ENCODE measurements at places on chromosomes 2 and 18.

DNA sequence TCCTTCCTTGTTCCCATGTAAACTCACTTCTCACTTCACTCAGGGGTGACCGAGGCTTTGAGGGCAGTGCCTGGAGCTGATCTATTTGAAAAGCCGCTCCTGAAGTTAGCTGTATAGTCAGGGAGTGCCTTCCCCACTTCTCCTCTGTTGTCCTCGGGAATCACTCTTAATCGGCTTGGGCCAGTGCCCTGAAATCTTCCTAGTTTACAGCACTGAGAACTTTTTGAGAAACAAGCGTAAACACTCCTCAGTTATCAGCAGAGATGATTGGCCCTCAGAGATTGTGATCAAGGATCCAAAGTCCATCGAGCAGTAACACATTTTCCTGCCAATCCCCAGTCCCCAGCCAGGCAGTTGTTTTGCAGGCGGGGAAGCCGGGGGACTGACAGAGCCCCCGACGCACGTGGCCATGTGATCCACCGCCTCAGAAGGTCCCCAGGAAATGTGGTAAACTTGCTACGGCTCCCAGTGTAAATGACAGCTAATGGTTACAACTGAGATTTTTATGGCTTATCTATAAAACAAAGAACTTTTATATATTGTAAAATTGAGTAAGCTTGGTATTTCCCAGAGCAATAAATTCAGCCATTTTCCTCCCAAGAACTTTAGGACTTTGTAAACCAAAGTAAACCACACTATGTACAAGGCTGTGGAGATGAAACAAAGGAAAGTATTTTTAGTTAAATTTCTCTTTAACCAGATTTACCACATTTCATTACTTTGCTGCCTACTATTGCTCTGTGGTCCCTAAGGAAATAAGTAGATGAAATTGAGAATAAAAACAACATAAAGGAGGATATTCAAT is 53.5 kb downstream of the C18orf63 start:
- no peak for DNase-seq

DNA sequence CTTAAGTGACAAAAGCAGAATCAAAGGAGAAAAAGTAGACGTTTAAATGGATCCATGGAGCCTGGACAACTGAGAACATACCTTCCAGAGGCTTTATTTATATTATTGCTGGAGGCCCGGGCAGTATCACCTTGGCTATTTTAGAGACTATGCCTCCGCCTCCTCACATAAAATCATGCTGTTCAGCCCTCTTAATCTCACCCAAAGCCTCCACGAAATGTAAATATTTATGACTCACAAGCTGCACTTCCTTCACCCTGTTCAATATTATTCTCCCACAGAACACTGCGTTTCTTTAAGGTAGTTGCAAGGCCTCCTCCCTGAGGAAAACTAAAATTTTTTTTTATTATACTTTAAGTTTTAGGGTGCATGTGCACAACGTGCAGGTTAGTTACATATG is 478.6 kb upstream of the ACVR2A start:
- no peak for DNase-seq

DNA sequence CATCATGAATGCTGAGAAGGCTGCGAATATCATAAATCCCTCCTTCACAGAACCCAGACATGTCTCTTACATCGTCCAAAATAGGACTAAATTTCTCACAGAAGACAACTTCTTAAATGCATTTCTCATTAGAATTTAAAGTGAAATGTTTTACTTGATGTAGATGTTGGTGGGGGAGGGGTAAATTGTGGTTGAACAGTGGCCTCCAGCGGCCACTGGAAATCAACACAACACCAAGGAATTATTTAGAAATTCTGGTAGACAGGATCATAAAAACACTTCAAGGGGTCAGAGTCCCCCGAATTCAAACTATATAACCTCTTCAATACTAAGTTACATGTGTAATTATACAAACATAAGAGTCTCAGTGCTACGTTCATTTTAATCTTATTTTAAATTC is 135.9 kb downstream of the ABCA12 start:
- DNase-seq = no peak

GRCh38 chr2:168713325-168713724 is 89.1 kb upstream of the NOSTRIN start:
- DNase-seq = no peak

DNA sequence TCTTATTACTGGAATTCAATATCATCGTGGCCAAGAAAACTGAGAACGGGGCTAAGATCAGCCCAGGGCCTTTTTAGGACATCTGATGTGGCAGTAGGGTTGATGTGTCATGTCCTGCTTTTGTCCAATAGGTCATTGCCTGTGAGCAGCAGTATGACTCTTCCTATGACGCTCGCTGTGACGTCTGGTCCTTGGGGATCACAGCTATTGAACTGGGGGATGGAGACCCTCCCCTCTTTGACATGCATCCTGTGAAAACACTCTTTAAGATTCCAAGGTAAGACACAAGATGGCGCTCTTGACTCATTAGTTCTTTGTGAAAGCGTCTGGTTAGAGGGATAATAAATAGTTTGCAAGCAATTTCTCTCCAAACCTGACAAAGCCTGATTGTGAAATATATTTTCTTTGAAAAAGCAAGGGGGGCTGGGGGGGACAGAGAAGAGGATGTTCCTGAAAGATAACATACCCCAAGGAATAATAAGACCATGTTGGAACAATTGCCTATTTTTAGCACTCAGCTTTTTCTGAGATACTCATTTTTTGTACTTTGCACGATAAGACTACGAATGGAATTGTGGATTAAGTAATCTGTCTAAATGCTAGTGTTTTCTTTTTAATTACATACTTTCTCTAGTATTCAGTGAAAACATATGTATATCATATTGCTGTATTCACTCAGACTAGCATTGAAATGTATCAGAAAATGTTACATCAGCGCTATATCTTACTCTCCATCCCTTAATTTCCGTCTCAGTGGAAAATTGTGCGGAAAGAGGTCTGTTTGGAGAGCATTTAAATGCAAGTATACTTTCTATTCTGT is 58.1 kb downstream of the MYO3B start:
- no peak for DNase-seq

DNA sequence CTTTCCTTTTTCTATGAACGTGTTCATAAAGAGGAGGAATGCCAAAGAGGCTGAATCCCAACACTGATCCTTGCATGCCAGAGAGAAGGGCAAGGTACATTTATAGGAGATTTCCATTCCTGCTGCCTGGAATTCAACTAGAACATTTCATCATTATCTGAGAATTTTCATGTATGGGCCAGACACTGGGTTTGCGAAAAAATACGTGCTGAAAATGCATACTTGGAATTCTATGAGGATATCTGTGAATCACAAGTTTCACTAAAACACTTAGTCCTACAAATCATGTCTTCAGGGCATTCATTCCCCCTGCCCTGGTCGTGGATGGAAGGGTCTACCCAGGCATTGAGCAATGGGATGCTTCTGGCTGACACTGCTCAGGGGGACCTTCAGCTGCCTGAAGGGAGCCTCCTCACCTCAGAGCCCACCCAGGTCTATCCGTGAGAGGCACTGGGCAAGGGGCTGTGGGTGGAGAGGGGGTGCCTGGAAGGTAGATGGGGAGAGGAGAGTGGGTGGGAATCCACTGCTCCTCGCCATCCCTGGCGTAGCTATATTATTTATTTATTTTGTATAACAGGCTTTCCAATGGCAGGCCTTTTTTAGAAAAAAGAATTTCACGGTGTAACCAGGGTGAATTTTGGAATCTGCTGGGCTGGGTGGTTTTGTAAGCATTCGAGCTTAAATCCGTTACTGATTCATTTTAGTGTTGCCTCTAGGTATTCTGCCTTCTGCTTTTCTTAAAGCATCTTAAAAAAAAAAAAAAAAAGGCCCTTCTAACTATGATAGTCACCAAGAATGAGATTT is 560.6 kb upstream of the ID2 start:
- no peak for DNase-seq

GRCh38 chr2:8303322-8303832 is 378.5 kb upstream of the ID2 start:
- peak; percentile 59 for DNase-seq

- no peak for DNase-seq
Measured at GRCh38 chr2:102365763-102366162, 10.2 kb downstream of the IL18R1 start.

DNA sequence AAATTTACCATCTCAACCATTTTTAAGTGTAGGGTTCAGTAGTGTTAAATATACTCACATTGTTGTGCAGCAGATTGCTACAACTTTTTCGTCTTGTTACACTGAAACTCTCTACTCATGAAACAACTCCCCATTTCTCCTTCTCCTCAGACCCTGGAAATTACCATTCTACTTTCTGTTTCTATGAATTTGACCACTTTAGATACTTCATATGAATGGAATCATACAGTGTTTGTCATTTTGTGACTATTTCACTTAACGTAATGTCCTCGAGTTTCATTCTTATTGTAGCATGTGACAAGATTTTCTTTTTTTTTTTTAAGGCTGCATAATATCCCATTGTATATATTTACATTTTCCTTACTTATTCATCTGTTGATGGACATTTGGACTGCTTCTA is 203.8 kb downstream of the PLCL1 start:
- DNase-seq = no peak

DNA sequence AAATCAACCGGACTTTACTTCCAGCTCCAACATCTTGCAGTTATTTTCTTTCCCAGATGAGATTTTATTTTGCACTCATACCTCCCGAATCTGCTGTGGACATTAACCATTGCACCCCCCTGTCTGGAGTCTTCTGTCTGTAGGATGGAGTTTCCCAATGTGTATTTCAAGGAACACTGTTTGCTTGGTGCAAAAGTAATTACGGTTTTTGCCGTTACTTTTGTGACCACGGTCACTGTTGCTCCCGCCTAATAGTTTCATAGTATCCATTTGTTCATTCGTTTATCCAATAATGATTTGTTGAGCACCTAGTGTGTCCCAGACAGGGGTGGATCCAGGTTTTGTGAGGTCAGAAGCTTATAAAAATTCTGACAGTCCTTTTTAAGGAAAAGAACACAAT is 90.3 kb upstream of the BCL11A start:
- no peak for DNase-seq

DNA sequence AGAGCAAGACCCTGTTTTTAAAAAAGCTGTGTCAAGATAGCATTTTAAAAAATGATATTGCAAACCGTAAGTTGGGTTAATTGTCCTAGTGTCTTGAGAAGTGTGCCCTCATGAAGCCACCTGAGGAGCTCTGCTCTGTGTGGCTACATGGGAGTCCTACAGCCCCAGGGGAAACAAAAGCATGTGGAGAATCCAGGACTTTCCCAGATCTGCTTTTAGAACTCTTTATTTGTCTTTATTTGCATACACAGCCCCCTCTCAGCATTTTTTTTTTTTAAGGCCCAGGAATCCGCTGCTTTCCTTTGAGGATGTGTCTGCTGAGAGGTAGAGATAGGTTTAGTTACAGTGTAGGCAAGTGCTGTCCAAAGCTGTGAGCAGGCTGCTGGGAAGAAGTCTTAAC is 219.2 kb downstream of the FHOD3 start:
- no peak for DNase-seq

DNA sequence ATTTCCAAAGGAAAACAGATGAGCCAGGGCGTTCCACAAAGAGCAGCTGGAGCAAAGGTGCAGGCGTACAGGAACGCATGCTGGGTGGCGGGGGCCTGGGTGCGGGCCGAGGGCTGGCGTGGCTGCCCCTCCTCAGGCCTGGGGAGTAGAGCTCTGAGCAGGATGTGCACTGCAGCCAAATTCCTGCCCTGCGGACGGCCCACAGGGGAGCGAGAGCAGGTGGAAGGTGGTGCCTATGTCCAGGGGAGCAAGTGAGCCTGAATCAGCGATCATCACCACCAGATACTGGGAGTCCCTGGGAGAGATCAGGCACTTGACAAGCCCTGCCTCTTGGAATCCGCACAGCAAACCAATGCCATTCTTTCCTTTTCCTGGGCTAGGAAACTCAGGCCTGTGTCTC is 106.3 kb downstream of the GBX2 start:
- DNase-seq = no peak

- no peak for DNase-seq
Measured at GRCh38 chr2:137870682-137871081, 93.6 kb upstream of the HNMT start.

DNA sequence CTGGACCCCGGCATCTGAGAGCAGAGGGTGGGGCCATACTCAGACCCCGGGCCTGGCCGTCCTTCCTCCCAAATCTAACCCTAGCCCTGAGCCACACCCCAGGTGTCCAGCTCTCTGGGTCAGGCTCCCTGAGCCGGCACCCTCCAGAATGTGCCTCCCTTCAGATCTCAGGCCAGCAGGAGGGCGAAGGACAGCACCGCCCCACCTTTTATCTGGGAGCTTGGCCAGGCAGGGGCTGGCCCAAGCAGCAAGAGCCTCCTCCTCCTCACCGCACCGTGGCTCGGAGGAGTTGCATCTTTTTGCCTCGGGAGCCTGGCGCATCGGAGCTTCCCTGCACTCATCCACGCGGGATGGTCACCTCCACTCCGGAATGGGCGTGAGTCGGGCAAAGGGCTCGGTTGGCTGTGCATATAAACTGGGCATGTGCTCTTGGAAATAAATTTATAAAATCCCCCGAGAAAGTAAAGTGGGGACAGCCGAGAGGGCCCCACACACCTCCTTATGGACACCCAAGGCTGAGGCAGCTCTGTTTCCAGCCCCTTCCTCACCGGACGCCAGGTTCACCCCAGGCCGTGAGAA is 69.1 kb upstream of the CTDP1 start:
- no peak for DNase-seq

DNA sequence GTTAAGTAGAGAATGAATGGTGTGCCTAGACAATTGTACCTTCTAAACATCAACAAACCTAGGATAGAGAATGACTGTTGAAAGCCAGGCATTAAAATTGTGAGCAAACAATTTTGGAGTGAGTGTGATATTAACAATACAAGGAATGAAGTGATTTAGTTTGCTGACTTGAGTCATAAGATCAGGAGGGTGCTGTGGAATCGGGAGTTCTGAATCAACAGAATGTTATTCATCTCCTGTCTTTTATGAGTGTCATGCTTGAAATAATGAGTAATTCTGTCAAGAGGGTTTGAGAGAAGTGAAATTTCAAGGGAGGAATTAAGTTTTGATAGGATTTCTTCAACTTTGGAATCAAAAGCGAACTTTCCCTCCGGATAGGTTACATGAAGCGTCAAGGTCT is 214.4 kb upstream of the DSEL start:
- DNase-seq = no peak

GRCh38 chr2:177383935-177384334 is 8.6 kb upstream of the AGPS start:
- DNase-seq = no peak

DNA sequence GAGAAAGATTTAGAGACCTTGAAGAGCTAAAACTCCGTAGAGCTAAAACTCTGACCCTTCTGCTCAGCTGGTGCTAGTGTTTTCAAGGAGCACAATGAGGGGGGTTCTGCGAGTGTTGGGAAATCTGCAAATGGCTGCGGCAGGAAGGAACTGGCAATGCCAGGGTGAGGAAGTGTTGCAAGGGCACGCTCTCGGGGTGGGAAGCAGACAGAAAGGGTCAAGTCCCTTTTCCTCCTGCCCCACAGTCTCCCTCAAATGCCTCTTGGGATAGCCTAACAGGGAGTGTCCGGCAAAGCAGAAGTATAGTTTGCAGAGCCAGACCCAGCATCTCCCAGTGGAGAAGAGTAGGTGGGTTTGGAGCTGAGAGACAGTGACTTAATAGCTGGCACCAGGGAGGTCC is 60.5 kb downstream of the NCAPH start:
- DNase-seq = no peak

All from stimulated activated CD8-positive, alpha-beta memory T cell treated with anti-CD3 and anti-CD28 coated beads, Interleukin-4, amount 100 ng/mL, for 4 hours (primary cell).